ENCODE measurements at places on chromosomes 16 and 17.

GRCh38 chr16:495127-495748 lies 32.3 kb upstream of the CAPN15 start:
- DNase-seq = peak; percentile 61

DNA sequence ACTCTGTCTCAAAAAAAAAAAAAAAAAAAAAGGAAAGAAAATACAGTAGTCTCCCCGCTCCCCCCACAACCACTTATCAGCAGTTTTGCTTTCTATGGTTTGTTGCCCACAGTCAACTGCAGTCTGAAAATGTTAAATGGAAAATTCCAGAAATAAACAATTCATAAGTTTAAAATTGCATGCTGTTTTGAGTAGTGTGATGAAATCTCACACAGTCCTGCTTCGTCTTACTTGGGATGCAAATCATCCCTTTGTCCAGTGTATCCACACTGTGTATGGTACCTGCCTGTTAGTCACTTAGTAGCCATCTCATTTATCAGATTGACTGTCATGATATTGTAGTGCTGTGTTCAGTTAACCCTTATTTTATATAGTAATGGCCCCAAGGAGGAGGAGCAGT lies 41.5 kb downstream of the NF1 start:
- no peak for DNase-seq

DNA sequence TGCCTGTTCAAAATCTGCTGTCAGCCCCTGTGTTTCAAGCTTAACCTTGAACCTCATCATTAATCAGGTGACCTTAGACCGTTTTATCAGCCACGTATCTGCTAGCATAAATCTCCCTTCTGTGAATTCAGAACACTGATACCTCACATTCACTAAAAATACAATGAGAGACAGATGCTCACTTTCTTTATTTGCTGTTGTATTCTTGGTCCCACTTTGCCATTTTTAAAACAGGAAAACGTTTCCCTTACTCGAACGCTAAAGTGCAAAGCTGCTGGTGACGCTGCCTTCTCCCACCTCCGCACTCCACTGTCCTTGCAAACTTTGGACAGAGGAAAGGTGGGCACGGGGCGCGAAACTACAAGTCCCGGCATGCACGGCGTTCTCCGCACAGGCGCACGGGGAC lies 220 bp upstream of the ARHGAP44 start:
- DNase-seq = no peak

DNA sequence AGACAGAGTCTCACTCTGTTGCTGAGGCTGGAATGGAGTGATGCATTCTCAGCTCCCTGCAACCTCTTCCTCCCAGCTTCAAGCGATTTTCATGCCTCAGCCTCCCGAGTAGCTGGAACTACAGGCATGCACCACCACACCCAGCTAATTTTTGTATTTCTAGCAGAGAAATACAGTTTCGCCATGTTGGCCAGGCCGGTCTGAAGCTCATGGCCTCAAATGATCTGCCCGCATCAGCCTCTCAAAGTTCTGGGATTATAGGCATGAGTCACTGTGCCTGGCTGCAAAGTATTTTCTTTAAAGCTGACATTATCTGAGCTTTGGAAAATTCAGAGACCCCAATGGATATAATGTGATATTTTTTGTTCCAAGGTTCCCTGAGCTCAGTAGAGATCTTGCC lies 31.1 kb upstream of the SLC6A2 start:
- DNase-seq = no peak

DNA sequence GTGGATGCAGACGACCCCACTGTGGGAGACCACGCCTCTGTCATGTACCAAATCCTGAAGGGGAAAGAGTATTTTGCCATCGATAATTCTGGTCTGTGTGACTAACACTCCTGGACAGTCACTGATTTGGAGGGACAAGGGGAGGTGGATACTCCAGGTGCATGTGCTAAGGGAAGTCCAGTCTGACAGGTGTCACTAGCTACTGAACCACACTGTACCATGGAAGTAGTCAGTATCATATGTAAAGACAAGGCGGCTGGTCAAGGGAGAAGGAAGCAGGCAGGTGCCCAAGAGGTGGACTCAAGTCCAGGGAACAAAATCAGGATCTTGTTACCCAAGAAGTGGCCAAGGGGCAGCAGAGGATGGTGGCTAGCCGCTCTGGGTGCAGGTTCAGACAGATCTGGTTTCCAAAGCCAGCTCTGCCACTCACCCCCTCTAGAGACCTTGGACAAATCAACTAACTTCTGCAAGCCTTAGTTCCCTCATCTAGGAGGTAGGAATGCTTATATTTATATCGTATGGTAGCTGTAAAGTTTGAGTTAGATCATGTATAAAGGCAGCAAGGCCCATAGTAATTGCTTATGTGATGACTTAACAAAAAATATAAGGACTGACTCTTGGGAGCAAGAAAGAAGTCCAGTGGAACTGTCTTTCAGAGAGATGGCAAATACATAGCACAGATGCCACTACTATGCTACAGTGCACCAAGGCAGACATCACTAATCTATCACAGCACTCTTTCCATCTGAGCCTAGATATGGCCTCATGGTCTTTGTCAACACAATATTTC lies 22.1 kb downstream of the CDH5 start:
- no peak for DNase-seq

DNA sequence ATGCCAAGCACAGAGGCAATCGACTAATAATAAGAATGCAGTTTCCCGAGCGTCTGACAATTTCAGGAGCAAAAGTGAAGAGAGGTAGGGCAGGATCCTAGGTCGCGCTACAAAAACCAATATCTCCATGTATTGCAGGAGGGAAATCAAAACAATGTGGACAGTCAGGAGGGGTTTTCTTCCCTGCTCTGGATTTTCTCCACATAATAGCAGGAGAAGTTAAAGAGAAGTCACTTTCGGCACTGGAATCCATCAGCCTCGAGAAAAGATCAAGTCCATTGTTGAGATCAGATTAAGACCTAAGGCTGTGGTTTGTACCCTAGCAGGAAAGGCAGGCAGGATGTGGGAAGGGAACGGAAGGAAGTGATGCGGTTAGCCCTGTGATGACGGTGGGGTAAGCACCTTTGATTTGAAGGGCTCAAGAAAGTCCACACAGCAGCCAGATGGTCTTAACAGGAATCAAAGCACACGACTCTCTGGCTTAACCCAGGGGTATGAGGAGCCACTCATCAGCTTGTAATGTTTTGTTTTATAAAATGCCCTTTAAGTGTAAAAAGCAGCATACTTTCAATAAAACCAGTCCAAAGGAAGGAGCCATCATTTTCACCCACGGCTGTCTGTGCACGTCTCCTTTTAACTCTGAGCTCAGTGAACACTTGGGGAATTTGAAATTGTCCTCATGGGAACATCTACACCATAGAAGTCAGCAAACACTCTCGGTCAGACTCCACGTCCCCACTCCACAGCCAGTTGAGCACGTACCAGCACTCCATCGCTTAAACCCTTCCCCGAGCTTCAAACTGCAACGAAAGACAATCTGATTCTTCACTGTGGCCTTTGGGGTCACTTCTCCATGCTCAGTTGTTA lies 15.8 kb upstream of the AKTIP start:
- peak; percentile 54 for DNase-seq

DNA sequence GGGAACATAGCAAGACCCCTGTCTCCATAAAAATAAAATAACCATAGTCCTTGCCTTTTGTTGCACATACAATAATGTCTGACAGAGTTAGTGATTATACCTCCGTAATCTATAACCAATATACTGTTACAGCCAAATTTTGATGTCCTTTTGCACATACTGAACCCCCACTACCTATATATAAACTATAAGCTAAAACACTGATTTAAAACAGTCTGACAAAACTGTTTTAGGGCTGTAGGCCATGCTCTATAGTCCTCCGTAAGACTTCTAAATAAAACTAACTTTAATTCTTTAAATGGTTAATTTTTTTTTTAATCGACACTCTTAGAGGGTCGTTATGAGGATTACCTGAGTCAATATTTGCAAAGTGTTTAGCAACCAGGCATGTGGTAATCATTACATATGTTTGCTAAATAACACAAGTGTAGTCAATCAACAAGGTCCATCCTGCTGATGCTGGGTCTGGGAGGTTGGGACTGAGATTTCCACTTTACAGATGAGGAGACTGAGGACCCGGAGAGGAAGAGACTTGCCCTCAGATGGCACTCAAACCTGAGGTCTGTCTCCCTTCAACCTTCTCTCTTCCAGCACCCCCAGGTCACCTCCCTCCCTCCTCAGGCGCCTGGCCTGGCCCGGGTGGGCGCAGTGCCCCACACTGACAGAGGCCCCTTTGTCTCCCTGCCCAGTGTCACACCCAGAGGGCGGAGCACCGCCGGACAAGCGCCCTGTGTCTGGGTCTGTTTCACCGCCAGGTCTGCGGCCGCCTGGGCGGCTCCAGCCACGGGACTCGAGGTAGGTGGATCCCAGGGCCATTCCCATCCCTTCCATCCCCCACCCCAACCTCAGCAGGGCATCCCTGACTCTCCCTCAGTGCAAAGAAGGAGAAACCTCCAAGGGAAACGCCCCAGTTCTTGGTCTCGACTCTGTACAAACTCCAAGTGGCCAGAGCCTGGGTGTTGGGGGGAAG lies 10.3 kb downstream of the ZNF385C start:
- DNase-seq = no peak

GRCh38 chr17:45791935-45792334 lies 7.8 kb downstream of the CRHR1 start:
- no peak for DNase-seq

DNA sequence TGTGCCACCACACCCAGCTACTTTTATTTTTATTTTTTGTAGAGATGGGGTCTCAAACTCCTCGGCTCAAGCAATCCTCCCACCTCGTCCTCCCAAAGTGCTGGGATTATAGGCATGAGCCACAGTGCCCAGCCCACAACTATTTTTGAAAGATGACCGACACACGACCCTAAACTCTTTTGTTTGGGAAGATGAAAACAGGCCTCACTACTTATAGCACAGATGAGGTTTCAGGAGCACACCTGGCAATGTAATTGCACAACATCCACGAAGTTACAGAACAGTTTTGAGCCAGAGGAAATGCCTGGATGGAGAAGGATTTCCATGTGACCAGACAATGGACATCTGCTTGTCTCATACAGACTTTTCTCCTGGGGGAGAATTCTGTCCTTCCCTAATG lies 43.4 kb upstream of the PRSS54 start:
- no peak for DNase-seq

DNA sequence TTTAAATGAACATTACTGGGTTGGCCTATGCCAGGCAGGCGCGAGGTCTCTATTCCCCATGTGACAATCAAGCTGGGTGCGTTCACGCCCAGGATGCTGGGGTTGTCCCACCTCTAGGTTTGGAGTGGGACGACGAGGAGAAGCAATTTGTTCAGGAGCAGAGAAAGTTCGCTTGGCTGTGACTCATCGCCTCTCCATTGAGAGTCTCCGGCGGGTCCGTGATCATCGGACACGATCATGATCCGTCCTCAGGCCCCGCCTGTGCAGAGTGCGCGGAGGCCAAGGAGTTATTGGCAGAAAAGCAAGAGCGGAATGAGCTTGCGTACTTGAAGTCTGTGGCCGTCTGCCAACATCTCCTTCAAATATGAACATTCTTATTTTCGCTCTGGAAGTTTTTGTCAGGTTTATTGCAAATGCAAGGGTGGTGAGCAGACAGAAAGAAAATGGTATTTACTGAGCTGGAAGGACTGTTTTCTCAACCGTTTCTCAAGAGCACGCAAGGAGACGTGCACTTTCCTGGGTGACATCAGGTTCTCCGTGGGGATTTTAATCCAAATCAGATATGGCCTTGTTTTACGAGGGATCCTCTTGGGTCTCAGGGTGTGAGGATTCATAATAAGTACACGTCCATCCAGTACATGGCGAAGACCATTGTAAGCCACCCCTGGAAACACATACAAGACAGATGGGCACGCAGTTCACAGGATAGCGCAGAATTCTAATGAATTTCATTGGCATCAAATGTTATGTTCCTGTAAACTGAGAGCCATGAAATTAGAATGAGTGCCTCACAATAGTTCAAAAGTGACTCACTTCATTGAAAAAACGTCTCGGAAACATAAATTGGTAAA lies 70.1 kb upstream of the CREBBP start:
- DNase-seq = no peak

DNA sequence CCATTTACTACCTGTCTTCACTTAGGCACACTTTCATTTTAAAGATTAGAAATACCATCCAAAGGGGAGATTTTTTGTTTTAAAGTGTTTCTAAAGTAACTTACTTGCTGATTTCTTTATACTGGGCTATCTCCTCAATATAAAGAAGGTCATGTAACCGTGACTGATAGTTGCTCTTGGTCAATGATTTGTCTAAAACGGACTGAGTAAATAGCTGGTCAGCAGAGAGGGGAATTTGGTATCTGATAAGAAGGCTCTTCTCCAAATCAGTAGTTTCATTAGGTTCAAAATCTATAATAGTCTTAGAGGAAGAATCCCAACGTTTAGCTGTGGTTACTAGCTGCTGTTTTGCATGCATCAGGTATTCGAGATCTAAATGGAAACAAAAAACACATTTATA lies 66.4 kb downstream of the HELZ start:
- DNase-seq = no peak

DNA sequence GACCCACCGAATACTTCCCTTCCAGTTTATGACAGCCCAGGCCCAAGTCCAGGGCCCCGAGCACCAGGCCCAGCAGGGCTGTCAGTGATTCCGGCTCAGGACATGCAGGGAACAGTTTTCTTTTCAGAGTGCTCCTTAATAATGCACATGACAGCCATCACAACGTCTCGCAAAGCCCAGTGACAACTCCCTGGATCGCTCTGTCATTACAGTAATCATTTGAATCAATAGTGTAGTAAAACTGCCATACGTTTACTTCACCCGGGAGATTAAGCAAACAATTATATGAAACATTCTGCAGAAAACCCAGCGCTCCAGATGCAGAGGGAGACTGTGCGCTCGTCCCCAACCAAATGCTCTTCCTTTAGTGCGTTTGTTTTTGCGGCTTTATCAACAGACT lies 162.6 kb upstream of the CDH13 start:
- no peak for DNase-seq

DNA sequence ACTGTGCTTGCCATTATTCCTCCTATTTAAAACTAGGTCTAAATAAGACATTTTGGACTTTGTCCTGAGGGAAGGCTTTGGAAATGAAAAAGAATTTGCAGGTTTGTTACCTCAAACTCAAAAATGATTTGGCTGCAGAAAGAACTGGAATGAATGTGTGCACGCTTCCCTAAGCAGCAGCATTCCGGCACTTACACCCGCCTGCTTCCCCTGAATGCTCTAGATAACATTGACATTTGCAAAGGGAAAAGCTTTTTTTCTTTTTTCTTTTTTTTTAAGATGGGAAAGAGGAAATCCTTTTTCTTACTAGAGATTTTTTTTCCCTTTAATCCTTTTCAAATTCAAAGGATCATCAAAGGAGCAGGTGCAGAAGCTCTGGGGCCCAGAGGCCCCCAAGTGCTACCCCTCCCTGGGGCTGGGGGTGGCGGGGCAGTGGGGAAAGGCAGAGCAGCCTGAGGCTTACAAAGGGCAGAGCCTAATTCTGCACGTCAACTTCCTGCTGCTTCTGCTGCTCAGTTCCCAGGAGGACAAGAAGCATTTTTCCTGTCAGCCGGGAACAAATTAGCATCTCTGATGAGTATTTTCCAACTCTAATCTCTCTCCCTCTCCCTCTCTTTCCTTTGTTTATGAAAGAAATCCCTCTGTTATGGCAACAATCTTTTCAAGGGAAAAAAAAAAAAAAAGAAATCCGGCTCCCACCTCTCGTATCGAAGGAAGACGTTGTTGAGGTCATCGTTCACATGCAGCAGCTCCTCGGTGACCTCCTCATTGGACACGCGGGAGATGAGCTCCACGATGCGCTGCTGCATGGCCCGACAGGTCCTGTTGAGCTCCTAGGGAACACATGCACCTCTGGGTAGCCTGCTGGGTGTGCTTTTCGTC lies 32.1 kb upstream of the SREBF1 start:
- DNase-seq = peak; percentile 46

- no peak for DNase-seq
Measured at GRCh38 chr17:80839970-80840369, 151.7 kb upstream of the CHMP6 start.

- DNase-seq = no peak
Measured at GRCh38 chr17:63075969-63076368, 109.9 kb downstream of the TANC2 start.
